ENCODE measurements at places on chromosomes 4 and X. TPM values are rescaled to one million over a fixed set of nuclear protein-coding genes. Genes with fewer than 3 reads are reported as not detected.

DNA sequence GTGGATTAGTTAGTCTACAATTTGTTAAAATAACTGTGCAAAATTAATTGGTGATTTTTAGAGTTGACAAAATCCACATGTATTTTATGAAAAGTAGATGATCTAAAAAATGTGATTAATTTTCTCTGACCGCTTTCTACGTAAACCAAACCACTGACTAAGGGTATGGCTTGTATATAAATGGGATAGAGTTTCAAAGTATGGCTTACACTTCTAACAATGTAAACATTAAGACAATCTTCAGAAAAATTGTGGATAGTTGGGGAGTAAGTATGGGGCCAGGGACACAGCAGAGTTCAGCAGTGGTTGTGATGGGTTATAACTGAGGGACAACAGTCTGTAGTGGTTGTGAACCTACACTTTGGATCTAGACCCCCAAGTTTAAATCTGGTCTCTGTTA, 39.8 kb downstream of the GABRA4 start:
- no peak for DNase-seq

The ADH7 gene
- 2.2 TPM for polyA plus RNA-seq

DNA sequence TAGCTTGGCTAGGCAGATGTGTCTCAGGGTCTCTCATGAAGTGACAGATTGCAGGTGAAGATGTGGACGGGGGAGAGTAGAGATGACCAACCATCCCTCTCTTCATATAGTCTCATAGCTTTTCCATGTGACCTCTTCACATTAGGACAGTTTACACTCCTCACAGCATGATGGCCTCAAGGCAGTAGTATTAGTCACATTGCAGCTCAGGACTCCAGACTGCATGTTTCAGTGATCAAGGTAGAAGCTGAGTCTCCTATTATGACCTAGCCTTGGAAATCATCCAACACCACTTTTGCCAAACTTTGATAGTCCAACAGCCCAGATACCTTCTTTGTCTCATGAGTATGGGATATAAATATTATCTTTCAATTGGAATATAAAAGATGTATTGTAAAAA, 147.7 kb downstream of the GASK1B start:
- peak; percentile 30 for DNase-seq

GRCh38 chr4:122826079-122826527, 528 bp upstream of the FGF2 start:
- no peak for DNase-seq

- no peak for DNase-seq
These were observed 96.5 kb upstream of the PUDP start for GRCh38 chrX:7244405-7244804.

GRCh38 chr4:151458148-151458547, 49.2 kb downstream of the FHIP1A start:
- DNase-seq = no peak

DNA sequence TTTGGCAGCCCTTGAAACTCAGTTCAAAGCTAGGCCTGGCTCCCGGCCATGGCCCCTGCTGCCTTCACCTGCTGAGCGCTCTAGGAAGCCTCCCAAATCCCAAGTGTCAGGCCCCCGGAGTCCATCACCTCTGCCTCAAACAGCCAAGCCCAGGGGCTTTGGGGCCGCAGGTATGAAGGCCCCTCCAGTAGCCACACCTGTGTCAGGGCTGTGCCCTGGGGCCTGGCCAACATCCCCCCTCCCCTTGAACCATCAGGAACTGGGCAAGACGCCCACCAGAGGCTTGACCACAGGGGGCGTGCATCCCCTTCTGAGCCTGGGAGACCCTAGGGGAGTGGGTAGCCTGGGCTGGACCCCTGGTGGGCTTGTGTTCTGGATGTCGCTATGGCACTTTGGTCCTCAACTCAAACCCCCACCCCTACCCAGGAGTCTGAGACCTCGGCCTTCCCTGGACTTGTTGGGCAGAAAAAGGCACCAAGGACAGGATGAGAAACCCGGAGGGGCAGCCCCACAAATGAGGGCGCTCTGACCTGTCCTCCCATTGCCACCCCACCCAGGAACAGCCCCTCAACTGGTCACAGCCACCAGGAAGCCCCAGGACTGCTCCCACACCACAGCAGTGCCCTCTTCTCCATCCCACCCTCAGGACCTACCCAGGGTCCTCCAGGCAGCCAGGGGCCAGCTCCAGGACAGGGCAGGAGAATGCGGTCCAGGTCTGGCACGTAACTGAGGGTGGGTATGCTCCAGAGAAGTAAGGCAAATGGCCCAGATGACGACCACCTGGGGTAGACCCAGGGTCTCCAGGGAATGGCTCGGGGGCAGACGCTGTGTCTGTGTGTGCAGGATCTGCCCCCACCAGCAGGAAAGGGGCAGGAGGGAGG, 4.2 kb upstream of the SLBP start:
- no peak for DNase-seq

The CXCL3 gene
- 6.3 TPM for polyA plus RNA-seq

The SORBS2 gene
- polyA plus RNA-seq = 0.55 TPM

The PCDH18 gene
- polyA plus RNA-seq = 0.08 TPM

GRCh38 chrX:42615161-42615563, 162.8 kb downstream of the PPP1R2C start:
- DNase-seq = peak; percentile 5

The ARHGEF9 gene
- 13.8 TPM for polyA plus RNA-seq

The SPANXA1 gene
- not detected for polyA plus RNA-seq

GRCh38 chrX:46327566-46328115, 217.6 kb downstream of the ZNF674 start:
- DNase-seq = peak; percentile 76

The MUC7 gene
- not detected for polyA plus RNA-seq

The TRIML2 gene
- polyA plus RNA-seq = 52.5 TPM

GRCh38 chr4:107492566-107492965, 227.5 kb downstream of the PAPSS1 start:
- no peak for DNase-seq

DNA sequence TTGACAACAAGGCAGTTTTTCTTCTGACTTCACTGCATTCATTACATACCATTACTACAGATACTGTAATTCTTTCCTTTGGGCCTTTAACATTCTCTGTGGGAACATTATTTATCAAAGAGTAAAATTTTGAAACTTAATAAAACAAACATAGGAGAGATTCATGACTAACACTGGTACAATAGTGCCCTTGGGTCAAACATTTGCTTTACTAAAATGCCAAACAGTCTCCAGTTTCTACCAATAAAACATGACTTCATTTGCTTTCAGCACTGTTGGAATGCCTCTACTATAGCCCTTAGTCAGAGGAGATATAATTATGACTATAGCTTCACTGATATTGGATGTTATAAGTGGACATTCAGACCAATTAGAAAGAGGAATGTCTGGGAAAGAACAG, 481.5 kb downstream of the PACRGL start:
- no peak for DNase-seq

The ALB gene
- polyA plus RNA-seq = not detected

- DNase-seq = no peak
These were observed 8.0 kb upstream of the CPEB2 start for GRCh38 chr4:14994242-14994641.

The GUCY1B1 gene
- polyA plus RNA-seq = 0.08 TPM

GRCh38 chr4:81424336-81424735, 47.4 kb downstream of the RASGEF1B start:
- DNase-seq = no peak

- no peak for DNase-seq
These were observed 21.1 kb downstream of the RNF4 start for GRCh38 chr4:2489841-2490552.

DNA sequence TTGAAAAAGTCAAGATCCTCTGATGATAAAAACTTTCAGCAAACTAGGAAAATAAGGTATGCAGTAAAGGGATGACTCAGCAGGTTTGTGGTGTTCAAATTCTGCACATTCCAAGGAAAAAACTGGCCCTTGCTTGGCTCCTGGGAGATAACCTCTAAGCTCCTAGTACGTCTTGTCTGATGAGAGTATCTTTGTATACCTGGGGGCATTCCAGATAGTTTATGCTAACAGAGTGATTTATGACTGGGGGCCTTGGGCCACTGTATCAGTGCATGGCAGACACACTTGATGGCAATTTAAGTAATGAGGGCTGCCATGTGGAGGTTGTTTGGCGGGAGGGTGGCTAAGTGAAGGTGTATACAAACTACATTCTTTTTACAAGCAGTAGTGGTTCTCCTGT, 56.9 kb downstream of the NSG1 start:
- peak; percentile 30 for DNase-seq

DNA sequence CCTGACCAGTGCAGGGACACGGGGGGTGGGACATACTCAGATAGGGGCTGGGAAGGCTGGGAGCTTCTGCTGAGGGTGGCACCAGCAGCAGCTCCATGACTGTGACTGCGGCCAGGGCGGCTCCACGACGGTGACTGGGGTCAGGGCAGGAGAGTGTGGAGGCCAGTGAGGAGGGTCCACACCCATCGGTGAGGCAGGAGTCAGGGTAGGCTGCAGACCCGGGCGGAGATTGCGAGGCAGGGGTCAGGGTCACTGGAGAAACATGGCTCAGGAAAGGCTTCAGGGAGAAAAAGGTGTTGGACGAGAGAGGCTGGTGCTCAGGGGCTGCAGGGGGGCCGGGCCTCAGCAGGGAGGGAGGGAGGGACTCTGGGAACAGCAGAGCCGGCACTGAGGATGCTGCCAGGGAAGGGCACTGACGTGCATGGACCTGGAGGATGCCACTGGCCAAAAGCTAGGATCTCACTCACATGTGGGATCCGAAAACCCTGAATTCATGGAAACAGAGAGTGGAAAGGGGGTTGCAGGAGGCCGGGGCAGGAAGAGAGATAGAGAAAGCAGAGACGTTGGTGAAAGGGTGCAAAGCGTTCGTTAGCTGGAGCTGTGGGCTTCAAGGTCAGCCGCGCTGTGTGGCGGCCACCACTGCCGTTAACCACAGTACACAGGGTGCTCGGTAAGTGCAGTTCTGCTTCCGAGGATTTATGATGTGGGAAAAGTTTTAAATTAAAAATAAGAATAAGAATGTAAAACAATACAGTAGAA, 22.0 kb downstream of the ATP5ME start:
- DNase-seq = no peak

DNA sequence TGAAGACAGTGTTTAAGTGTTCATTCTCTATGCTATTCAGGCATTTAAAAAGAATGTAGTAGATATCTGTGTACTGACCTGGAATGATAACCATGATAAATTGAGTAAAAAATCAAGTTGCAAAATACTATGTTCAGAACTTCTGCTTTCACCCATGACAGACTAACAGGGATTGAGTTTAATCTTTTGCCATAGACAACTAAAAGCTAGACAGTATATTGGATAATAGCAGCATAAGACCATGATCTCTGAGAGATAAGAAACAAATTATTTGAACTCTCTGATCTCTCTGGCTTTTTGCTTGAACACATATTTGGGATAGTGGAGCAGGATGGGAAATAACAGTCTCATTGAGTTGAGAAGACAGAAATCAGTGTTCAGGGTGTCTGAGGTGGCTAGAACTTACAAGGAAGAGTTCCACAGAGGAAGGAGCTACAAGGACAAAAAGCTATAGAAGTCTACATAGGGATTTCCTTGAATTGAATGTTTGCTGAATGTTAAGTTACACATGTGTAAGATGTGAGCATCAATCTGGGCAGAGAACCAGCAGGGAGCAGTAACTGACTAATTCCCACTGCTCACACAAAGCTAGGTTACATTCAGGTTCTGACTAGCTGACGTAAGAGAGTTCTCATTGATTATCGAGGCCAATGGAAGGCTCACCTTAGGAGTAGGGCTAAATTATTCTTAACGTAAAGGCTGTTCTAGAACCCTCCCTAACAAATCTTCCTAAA, 60.4 kb downstream of the SLC30A9 start:
- DNase-seq = no peak

Measured in keratinocyte (primary cell).